Left kidney (tissue), 8 donors: ENCODE measurements at places on chromosomes 12 and 14. TPM values are rescaled to one million over a fixed set of nuclear protein-coding genes. Genes with fewer than 3 reads are reported as not detected.

The GDF3 gene
- polyA plus RNA-seq: 0.48 TPM

- DNase-seq: no peak
These were observed 42.1 kb downstream of the DAO start for GRCh38 chr12:108921946-108922345.

- no peak for DNase-seq
These were observed 10.3 kb upstream of the ITPR2 start for GRCh38 chr12:26843311-26843710.

- no peak for DNase-seq
These were observed 495.8 kb upstream of the GARIN6 start for GRCh38 chr12:99151744-99152143.

- no peak for DNase-seq
These were observed 235.2 kb upstream of the CRY1 start for GRCh38 chr12:107328442-107329133.

The PLXNC1 gene
- 7.5 TPM for polyA plus RNA-seq

The ASB2 gene
- 0.40 TPM for polyA plus RNA-seq

- DNase-seq: no peak
These were observed 23.2 kb downstream of the ZFYVE1 start for GRCh38 chr14:73003681-73004080.

The PPFIA2 gene
- 5.0 TPM for polyA plus RNA-seq

The INSM2 gene
- not detected for polyA plus RNA-seq

GRCh38 chr14:100865682-100866591, 37.6 kb downstream of the RTL1 start:
- no peak for DNase-seq

The IAPP gene
- not detected for polyA plus RNA-seq
